ENCODE measurements at places on chromosomes 11 and 22.

DNA sequence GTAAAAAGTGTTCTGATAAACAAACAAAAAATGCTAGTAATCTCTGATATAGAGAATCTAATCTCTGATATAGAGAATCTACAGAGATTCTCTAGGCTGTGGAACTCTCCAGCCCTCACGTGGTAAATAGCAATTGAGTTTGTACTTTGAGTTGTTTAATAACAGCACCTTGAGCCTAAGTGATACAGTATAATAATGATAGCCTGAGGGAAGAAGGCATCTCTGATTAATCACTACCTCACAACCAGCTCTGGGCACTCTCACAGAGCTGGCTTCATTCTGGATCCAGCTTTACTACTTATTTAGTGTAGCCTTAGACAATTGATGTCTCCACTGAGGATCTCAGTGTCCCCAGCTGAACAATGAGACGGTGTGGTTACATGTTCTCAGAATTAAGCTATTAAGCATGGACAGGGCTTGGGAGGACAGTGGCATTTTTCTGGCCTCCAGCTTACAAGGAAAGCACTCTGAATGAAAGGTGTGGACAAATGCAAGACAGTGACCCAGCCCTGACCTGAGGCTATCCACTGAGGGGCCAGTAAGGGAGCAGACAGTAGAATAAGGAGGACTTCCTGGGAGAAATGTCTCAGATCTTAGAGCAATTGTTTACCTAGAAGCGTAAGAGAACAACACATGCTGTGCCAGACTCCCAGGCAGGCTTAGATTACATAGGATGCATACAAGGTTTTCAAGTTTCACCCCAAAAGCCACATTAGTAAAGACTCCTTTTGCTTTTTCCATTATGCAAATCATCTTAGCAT, 88.7 kb upstream of the DRD2 start:
- DNase-seq: no peak

- no peak for DNase-seq
Measured at GRCh38 chr11:115974703-115975102, 470.5 kb upstream of the CADM1 start.

GRCh38 chr11:64764753-64765152, 5.0 kb upstream of the PYGM start:
- no peak for DNase-seq

DNA sequence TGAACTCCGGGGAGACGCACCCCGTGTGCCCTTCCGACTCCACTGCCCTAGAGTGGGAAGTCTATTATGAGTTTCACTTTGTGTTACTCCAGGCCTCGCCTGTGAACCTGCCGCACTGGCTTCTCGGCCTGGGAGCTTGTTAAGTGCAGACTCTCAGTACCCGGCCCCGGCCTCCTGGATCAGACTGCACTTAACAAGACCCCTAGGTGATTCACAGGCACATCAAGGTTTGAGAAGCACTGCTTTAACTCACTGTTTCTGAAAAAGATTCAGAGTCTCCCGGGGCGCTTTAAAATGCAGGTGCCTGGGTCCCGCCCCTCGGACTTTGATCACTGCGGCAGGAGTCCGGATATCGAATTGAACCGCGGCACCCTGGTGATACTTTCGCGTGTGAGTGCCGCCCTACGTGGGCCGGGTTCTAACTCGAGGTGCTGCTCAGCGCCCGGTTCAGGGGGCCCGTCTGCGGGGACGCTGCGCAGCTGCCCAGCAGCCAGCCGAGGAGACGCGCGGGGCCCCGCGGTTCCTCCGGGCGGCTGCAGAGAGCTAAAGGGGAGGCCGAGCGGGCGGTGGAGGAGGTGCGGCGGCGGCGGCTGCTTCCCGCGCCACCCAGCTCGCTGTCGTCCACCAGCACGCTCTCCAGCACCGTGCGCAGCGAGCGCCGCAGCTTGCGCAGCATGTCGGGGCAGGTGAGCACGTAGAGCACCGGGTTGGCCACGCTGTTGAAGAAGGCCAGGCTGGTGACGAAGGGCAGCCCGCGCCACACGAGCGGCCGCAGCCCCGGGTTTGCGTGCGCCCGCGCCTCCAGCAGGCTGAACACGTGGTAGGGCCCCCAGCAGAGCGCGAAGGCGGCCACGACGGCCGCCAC, 3.4 kb downstream of the PTGDR2 start:
- no peak for DNase-seq

DNA sequence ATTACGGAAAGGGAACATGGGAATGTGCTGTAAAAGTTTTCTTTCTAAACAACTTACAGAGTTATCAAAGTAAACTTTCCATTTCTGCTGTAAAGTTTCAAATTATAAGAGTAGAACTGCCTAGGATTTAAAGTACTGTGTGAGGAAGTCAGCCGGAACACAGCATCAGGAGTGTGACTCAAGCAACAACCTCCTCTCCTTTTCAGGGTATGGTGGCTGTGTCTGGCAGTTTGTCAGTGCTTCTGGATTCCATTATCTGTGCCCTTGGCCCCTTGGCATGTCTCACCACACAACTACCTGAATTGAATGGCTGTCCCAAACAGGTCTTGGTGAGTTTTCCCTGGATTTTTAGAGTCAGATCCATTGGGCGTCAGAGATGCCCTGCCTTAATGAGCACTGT, 6.9 kb upstream of the TOM1 start:
- DNase-seq: no peak

DNA sequence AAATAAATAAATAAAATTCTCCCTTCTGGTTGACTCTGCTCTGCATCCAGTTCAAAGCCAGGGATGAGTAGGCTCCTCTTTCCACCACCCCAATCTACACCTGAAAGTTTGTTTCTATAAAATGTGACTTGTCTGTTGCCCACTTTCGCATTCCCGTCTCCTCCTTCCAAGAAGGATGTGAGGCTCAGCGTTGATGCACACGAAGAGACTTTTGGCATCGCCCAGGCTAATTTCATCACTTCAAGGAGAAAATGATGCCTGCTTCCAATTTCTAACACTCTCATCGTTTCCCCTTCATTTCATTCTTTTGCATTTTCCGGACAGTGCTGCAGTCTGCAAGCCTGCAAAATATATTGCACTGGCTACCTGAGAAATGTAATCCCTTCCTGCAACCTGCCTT, 3.9 kb downstream of the MPPED1 start:
- no peak for DNase-seq

GRCh38 chr11:1089738-1090599, 15.3 kb downstream of the MUC2 start:
- no peak for DNase-seq

DNA sequence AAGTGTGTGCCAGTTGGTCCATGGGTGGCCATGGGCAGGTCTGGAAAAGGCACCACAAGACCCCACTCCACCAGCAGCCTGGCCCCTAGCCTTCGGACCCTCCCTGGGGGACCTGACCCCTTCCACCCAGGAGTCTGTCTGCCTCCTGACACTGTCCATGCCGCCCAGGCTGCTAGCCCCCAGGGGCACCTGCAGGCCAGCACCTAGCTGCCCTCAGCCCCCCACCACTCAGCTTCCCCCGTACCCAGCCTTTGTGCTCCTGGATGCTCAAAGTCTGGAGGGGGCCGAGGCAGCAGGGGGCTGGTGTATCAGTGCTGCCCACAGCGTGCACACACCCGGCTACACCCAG, 34.3 kb upstream of the OR10G7 start:
- no peak for DNase-seq

GRCh38 chr11:64118876-64119665, 46.8 kb downstream of the MACROD1 start:
- no peak for DNase-seq

GRCh38 chr11:118768690-118769089, 22.3 kb downstream of the DDX6 start:
- DNase-seq: no peak

- peak; percentile 16 for DNase-seq
Measured at GRCh38 chr11:113242767-113243397, 71.5 kb upstream of the TTC12 start.

- no peak for DNase-seq
Measured at GRCh38 chr22:50236731-50237409, 8.0 kb downstream of the TUBGCP6 start.

DNA sequence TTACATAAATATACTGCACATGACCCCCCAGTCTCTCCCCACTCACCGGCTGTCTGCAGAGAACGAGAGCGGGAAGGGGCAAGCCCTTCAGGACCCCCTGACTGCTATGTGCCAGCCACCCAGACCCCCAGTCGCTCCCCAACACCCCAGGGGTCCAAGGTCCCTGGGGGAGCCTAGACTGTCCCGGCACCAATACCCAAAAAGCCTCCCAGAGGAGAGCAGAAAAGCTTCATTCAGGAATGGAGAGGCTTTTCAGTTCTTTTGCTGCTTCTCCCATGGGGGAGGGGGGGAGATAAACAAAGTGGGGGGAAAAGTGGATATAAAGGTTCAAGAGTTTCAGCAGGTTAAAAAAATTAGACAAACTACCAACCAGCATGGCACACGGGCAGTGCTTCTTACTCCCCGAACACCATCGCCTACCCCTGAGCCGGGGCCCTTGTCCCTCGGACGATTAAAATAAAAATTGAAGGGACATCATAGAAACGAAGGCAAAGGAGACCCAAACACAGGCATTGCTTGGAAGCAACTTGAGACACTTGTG, 1.3 kb downstream of the CSNK1E start:
- DNase-seq: no peak

- no peak for DNase-seq
Measured at GRCh38 chr11:78418584-78419211, 1.1 kb upstream of the GAB2 start.

- no peak for DNase-seq
Measured at GRCh38 chr11:122100756-122101080, 15.3 kb downstream of the BLID start.

DNA sequence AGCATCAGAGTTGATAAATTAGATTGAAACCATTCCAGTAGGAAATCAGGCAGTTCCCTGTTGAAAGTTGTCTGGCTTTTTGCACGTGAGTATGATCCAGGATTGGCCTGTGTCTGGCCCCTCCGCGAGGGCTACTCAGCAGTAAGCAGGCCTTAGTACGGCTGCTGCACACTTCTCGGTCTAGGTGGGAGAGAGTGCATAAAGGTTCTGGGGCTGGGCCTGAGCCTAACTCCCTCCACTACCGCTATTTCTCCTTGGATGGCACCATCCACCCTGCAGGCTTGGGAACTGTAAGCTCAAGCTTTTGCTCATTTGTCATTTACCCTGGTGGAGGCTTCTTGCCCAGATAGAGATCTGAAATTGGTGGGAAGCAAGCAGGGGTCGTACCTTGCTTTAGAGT, 22.0 kb downstream of the TUB start:
- DNase-seq: no peak

DNA sequence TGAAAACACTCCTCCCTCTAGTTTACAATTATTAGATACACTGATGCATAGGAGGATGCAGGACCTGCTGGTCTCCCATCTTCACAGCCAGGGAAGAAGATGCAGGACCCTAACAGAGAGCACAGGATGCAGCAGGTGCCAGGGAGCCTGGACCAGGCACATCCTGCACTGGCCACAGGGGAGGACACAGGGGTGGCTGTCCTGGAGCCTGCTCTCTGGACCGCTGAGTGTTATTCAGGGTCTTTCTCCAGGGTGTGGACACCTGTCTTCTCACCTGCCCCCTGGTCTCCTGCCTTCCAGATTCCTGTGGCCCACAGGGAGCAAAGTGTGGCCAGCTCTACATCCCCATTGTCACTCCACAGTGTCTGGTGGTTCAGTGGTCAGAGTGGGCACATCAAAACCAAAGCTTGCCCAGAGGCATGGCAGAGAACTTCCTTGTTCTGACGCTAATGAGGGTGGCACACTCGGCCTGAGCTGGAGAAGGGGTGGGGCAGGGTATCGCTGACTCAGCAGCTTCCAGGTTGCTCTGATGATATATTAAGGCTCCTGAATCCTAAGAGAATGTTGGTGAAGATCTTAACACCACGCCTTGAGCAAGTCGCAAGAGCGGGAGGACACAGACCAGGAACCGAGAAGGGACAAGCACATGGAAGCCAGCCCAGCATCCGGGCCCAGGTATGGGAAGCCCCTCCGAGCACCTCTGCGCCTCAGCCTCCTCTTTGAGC, at the start of gene APOBEC3A:
TSS of gene APOBEC3A (plus strand) at position 564 of the 725 bp plus-strand sequence. CDS start at position 647, 83 bp downstream.
- no peak for DNase-seq

DNA sequence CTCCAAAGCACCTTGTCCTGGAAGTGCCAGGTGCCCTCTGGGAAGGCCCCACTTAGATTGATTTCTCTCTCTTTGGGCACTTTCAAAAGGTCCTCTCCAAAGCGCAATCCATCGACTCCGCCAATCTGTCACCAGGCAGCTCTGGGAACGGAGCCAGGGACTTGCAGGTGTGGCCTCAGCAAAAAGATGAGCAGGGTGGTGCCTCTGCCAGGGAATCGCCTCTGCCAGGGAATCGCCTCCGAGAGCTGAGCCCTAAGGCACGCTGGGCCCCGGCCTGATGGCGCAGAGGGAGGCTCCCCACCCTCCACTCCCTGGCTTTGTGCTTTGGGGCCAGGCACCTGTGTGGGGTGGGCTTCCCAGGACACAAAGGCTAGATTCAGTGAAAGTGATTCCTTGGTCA, 1391.3 kb downstream of the TBC1D22A start:
- DNase-seq: no peak

DNA sequence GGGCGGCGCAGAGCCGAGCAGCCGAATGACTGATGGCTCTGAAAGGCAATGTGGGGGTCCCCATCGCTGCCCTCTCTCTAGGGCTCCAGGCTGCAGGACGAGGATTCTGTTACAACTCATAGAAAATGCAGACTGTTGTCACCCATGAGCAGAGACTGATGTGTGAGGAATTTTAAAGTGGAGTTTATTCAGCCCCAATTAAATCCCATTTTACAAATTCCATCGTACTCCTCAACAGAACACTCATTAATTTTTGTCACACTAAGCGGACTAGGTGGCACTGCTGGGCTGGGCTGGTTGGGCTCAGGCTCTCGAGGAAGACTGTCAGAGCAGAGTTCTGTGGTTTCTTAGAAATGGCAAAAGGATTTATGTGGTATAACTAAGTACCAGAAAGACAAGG, 102.6 kb upstream of the SPON1 start:
- DNase-seq: no peak

DNA sequence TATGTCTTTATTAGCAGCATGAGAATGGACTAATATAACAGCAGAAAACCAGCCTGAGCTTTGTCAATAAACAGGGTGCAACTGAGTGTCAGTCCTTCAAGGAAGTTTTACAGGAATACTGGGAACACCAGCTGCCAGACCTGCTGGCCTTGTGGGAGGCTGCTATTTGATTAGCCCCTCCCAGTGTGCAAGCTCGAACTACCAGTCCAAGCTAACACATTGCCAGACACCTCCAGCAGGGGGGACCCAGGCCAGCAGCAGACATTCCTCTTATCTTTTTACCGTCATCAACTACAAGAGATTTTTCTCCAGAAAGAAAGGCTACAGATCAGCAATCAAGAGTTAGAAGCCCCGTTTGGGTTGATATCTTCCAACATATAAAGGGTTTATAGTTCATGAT, 942.8 kb upstream of the TENM4 start:
- DNase-seq: no peak

GRCh38 chr22:28771195-28771791, 1.2 kb upstream of the CCDC117 start:
- DNase-seq: no peak

GRCh38 chr22:35868938-35869337, 151.3 kb downstream of the APOL5 start:
- no peak for DNase-seq

GRCh38 chr22:46028106-46028991, 51.4 kb upstream of the WNT7B start:
- no peak for DNase-seq

GRCh38 chr11:48043111-48043990, 63.0 kb downstream of the PTPRJ start:
- no peak for DNase-seq
